Adrenal gland (tissue), 19 donors: ENCODE measurements at places on chromosomes 6 and 20.

DNA sequence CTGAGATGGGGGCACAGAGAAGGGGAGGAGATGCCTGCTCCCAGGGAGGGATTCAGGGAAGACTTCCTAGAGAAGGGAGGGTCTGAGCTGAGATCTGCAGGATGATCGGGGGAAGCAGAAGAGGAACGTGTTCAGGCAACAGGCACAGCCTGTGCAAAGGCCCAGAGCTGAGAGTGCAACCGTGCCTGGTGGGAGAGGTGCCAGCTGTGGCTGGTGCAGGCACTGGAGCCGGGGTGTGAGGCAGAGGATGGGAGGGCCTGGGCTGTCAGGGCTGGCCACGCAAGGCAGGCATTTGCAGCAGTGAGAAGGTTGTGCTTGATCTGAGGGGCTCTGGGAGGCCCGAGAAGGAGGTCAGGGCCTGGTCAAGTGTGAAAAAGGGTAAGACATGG, 27.7 kb downstream of the PTGIS start:
- DNase-seq, result no peak

GRCh38 chr20:31551163-31552081, 37.2 kb downstream of the HM13 start:
- DNase-seq, result peak; percentile 42

- no peak for DNase-seq
These were observed 179.1 kb downstream of the DOK5 start for GRCh38 chr20:54654450-54654849.

DNA sequence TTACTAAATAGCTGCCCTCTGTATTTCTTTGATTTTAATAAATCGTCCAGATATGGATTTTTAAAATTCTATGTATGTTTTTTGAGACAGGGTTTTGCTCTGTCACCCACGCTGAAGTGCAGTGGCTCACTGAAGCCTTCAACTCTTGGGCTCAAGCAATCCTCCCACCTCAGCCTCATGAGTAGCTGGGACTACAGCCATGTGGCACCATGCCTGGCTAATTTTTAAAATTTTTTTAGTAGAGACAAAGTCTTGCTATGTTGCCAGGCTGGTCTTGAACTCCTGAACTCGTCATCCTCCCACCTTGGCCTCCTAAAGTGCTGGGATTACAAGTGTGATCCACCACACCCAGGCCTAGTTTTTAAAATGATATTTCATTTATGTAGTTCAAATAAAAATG, 47.4 kb upstream of the DDR1 start:
- DNase-seq, result no peak
